Activated CD4-positive, alpha-beta T cell treated with anti-CD3 and anti-CD28 coated beads, Interleukin-2, amount 50 U/mL, for 16 hours (primary cell): ENCODE measurements at places on chromosomes 7 and 10.

DNA sequence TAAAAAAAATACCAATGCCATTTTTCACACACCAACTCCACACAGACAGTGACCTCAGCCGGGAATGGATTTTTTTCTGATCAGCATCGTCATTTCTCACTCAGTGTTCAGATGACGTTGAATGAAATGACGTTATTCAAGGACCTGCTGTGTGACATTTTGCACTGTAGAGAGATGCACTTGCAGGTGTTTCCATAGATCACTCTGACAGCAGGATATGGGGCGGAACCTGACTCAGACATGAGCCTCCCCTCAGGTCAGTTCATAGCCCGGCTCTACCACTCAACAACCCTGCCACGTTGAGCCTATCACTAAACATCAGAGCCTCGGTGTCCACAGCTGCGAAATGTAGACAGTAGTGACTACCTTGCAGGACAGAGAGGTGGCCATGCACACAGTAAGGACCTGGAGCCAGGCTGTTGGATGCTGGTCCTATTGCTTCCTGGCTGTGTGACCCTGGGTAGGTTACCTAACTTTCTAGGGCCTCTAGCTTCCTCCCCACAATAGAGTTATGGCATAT is 41.4 kb upstream of the ANTXRL start:
- DNase-seq, result no peak

DNA sequence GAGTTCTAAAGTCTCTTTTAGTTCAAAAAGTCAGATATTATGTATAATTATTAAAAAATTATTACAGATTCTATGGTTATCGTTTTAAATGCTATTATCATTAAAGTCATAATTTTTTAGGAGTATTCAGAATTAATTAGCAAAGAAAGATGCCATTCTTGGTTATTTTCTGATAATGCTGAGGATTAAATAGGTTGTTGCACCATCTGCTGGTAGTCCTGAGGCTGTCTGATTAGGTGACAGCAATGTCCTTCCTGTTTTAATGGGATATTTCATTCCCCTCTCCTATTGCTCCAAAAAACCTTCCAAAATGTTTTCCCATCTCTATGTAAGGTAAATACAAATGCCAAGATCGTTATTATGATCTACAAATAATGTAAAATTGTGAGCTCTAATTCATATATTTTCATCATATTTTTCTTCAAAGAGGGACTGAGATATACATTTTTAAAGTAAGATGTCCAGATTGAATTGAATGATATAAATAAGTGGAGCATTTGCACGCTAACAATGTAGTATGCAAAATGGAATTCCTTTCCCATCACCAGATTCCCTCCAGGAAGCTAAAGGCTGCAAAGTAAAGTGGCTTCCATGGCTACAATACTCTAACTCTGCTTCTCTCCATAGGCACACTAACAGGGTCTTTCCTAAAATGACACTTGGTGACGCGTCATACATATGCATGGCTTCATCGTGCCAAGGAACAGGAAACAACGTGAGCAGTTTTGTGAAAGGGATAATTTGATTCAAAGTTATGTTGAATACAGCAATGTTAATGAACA is 58.8 kb upstream of the AKR1E2 start:
- no peak for DNase-seq

DNA sequence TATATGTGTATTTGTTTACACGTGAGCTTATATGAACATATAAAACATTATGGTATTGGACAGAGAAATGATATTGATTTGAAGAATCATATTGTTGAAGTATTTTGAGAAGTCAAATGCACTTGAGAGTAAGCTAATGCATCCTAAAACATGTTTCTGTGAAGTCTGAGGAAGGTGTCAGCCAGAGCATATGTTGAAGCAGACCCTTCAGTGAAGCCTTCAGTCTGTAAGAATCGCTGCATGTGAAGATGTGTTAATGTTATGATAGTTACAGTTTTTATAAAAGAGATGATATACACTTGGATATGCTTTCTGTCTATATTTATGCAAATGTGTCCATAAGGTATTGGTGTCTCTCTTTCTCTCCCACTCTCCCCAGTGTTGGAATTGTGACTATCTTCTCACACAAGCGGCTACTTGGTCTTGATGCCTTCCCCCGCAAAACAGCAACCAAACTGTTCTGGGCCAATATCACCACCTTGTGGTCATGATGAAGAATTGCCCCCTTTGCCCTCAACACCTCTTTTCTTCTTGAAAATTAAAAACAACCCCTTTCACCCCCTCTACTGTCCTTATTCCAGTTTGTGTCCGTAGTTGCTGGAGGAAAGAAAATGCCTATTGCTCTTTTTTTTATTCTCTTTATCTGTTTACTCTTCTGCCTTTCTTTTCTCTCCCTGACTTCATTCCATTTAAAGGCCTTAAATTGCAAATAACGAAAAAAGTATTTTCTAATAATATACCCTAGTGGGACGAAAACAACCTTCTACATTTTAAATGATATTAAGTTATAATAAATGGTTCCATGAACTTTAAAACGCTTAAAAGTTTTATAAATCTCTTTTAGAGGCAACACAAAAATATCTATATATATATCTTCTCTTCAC is 64.9 kb downstream of the IKZF1 start:
- DNase-seq, result peak; percentile 84

- peak; percentile 46 for DNase-seq
Measured at GRCh38 chr10:48289501-48290238, 15.2 kb upstream of the FRMPD2 start.
